ENCODE measurements at places on chromosomes 7 and 10. TPM values are rescaled to one million over a fixed set of nuclear protein-coding genes. Genes with fewer than 3 reads are reported as not detected.

CAV2 gene
- 1.9 TPM for total RNA-seq

HTR7 gene
- total RNA-seq = 0.09 TPM

ANKRD30A gene
- total RNA-seq = not detected

NUTM2B gene
- 1.8 TPM for total RNA-seq

DPP6 gene
- 2.2 TPM for total RNA-seq

GRCh38 chr7:34042406-34042805 lies 137.1 kb downstream of the BMPER start:
- no peak for DNase-seq

DNA sequence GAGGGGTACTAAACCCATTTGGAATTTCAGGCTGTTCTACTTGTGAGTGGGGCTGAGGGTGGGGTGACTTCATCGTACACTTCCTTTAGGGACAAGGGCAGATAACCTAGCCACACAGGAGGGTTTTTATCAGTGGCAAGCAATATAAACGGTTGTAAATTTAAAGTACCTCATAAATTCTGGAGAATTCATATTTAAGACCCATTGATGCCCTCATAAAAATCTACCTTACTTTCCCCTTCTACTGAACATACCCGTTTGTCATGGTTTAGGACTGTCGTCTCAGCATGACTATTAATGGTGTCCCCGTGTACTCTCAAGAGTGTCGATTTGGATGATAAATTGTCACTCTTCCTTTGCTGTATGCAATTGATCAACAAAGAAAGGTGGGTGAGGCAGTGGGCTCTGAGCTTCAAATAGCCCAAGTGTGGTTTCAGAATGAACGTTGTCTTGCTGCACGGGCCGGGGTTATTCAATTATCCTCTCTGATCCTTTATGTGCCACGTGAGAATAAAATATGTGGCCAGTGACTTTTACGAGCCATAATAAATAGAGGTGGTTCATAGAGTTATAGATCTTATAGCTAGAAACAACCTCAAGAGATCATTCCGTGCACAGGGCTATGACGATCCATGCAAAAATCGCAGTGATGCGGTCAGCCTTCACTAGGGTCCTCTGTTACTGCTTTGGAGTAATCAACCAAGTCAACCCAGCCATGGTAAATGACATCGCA lies 82.2 kb downstream of the FAM107B start:
- DNase-seq = no peak

- no peak for DNase-seq
These were observed 83.8 kb downstream of the TMEM130 start for GRCh38 chr7:98785929-98786571.

- no peak for DNase-seq
These were observed 37.5 kb downstream of the NT5C2 start for GRCh38 chr10:103155471-103156085.

DNA sequence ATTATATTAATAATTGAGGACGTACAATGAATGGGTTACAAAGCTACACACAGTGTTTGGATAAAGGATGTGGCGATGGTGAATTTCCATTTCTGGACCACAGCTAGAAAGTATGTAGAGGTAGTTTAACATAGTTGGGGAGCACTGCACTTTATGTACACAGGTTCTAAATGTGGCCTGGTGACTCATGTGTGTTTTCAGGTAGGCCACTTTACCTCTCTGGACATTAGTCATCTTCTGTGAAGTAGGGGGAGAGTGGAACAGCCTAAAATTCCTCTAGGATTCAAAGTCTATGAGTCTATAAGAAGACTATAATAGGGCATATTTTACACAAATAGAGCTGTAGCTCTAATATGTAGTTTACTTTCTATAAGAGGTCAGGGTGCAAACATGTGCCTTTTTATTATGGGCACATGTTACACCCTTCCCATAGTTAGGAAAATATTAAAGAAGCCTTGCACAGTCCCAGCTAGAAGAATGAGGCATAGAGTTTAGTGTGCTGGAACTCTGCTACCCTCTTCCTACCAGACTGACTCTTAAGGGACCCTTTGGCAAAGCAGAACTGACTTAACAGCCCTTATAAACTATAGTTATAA lies 594.9 kb downstream of the LRMDA start:
- DNase-seq = no peak

DNA sequence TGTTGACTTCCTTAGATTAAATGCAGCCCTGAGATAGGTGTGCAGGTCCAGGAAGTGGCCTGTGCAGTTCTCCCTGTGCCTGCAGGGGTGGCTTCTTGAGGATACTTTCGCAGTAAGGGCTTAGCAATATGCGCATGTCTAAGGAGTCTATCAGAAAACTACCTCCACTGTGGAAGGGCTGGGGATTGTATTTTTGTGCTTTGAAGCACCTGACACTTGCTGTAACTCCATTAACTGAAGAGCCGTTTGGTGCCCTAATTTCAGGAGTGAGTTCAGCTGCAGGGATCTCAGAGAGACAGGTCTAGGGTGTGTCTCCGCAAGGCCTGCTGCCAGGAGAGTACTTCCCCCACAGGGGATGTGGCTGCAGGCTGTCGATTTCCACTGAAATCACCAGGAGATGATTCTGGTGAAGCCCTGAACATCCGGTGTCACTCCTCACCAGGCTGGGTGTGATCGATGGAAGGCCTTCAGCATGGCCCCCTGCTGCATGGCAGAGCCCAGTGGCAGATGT lies 35.5 kb downstream of the IKZF1 start:
- no peak for DNase-seq

DNA sequence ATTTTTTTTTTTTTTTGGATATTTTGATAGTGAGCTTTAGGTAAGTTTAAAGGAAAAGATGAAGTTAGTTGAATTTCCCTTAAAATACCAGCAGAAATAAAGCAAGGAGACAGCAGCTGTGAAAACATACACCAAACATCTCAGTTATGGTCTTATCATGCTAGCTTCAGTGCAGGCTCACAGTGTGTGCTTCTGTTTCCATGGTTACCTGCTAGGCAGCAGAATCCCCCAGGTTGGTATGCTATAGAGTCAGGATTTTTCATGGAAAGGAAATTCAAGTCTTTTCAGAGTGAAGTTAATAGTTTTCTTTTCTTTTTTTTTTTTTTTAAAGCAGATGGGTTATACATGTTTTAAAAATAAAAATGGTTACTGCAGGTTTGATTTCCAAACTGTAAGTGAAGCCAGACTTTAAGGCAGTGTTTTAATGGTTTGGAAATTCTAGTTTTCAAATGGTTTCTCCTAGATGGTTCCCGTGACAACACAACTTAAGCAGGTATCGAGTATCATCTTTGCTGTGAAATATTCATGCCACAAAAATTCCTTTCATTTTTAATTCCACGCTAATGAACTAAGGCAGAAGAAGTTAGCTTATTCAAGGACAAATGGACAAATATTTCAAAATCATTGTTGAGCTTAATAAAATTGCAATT lies 230.9 kb downstream of the BICC1 start:
- peak; percentile 10 for DNase-seq
